ENCODE measurements at places on chromosomes 13 and 19.
A peak's percentile ranks its signal among the peaks of the same experiment; 100 is the strongest.

DNA sequence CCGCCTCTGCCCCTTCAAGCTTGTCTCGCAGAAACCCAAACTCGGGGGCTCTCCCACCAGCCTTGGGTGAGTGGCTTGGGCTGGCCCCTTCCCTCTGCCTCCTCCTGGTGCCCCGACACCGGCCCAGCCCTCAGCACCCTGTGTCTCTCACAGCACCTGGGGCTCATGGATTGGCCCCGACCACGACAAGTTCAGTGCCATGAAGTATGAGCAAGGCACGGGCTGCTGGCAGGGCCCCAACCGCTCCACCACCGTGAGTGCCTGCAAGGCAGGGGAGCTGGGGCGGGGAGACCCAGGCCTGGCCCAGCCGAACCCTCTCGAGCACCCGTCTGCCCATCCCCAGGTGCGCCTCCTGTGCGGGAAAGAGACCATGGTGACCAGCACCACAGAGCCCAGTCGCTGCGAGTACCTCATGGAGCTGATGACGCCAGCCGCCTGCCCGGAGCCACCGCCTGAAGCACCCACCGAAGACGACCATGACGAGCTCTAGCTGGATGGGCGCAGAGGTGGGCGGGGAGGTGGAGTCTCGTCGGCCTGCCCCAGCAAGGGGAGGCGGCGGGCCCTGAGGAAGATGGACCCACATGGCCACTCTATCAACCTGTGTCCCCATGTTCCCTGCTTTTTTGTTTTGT lies 13.6 kb downstream of the PRKCSH start:
- DNase-seq = no peak

- DNase-seq = no peak
Measured at GRCh38 chr13:20561741-20562140, 5.2 kb upstream of the IFT88 start.

- no peak for DNase-seq
Measured at GRCh38 chr13:74715718-74716117, 581.5 kb upstream of the KLF12 start.

- DNase-seq = no peak
Measured at GRCh38 chr19:4114181-4114580, 9.7 kb downstream of the MAP2K2 start.

DNA sequence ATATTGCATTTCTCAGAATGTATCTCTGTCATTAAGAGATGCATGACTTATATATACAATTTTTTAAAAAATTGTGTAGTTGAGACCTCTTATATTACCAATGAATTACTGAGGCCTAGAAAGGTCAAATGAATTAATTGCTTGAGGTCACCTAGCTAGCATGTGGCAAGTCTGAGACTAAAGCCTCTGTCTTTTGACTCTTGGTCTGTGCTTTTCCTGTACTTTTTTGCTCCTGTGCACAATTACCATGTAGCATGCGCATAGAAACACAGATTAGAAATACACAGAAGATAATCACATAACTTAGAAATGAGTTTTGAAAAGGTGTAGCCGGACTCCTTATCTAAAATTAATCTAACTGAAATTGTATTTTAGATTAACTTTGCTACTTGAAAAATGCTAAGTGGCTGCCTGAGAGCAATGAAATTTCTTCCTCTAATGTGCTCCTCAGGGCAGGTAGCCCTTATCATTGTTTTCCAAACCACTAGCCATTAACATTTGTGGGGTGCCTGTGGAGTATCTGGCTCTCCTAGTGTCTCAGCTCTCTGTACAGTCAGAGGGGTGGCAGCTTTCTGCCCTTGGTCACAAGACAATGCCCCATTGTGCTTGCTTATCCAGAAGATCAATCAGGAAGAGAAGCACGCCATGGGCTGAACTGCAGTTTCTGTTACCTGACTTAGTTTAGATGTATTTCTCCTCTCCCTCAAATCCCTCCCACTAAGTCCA lies 119.6 kb downstream of the RFC3 start:
- DNase-seq = no peak

GRCh38 chr13:66665991-66666390 lies 564.1 kb downstream of the PCDH9 start:
- DNase-seq = peak; percentile 80

GRCh38 chr19:16607819-16608218 lies 20.2 kb downstream of the MED26 start:
- no peak for DNase-seq

DNA sequence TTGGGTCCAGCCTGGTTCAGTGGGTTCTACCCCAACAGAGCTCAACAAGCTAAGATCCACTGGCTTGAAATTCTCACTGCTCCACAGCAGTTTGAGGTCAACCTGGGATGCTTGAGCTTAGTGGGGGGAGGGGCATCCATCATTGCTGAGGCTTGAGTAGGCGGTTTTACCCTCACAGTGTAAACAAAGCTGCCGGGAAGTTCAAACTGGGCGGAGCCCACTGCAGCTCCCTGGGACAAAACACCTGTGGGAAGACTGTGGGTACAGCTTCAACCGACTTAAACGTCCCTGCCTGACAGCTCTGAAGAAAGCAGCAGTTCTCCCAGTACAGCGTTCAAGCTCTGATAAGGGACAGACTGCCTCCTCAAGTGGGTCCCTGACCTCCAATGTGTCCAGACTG lies 1161.9 kb downstream of the UQCRFS1 start:
- DNase-seq = no peak

DNA sequence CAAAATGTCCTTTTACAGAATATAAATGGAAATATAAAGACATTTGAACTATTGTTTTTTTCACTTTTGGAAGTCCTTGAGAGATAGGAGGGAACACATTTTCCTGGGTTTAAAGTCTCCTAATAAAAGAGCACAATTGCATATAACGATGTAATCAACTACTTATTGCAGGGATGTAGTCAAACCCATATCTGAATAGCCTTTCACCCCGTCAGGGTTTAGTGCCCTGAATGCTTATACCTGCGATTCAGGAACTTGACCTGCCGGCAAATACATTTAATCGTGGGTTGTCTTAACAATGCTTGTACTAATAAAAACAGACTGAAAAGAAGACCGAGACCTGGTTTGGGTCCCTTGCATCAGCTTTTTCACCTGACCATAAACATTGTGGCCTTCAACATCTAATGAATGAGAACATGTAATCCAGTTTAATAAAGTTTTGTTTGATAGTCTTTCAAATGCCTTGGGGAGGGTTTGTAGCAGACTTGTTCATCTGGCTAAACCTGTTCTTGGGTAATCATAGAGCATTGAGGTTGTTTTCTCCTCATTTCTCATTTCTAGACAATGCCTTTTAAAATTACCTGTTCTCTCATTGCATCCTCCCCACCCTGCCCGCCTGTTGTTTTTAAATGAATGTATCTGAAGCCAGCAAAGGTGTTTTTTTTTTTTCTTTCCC lies 7.0 kb downstream of the KLF5 start:
- peak; percentile 78 for DNase-seq

- DNase-seq = peak; percentile 98
Measured at GRCh38 chr13:102443249-102443648, 41.4 kb upstream of the FGF14 start.

DNA sequence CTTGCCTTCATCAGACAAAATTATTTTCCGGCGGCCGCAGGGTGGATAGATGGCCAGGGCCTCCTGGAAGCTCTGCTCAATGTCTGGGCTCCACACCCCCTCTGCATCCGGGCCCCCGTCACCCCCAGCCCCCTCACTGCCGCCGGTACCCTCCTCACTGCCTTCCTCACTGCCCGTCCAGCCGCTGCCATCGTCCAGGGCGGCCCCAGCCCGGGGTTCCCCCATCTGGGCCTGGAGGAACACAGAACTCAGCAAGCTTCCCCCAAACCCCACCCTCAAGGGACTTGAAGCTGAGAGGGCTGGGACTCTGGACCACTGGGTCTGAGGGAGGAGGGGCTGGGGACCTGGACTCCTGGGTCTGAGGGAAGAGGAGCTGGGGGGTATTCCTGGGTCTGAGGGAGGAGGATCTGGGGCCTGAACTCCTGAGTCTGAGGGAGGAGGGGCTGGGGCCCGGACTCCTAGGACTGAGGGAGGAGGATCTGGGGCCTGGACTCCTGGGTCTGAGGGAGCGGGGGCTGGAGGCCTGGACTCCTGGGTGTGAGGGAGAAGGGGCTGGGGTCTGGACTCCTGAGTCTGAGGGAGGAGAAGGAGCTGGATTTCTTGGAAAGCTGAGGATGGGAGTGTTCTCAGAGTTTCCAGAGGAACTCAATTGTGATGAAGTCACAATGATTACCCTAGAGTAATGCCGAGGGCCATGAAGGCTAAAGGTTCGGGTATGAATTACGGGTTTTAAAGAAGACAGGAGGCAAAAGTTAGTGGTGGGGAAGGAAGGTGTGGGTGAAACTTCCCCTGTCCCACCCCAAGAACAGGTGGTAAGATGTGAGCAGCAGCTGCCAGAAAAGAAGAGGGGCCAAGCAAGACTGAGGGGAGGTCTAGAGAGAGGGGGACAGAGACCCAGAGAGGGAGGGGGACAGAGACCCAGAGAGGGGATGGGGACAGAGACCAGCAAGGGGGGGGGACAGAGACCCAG lies 2.1 kb downstream of the TEAD2 start:
- no peak for DNase-seq

DNA sequence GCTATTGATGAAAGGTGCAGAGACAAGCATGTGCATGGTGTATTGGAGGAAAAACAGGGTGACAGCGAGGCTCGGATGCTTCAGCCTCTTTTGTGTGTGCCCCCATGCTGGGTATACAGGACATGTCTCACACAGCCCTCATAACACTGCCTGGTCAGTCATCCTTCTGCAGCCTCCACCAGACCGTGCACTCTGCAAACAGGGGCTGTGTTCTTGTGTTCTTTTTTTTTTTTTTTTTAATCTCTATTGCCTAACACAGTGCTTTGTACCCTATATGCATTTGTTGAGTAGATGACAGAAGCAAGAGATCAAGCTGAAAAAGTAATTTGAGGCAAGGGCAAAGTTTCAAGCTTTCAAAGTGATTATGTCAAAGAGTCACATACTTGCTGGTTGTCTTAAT lies 367.2 kb upstream of the SLITRK1 start:
- no peak for DNase-seq

DNA sequence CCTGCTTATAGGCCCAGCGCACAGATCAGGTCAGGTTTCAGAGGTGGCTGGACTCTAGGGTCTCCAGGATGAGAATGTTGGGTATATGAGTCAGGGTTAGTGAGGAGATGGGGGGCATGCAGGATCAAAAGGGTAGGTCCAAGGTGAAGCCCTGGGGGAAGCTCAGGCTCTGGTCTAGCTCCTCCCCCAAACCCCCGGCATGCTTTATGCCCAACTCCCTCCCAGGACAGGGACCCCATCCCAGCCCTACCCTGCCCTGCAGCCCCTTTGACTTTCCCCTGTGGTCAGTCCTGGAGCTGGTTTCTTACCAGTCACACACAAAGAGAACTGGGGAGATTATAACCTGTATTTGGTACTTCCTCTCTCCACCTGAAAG lies 9.8 kb upstream of the CEACAM18 start:
- DNase-seq = no peak

DNA sequence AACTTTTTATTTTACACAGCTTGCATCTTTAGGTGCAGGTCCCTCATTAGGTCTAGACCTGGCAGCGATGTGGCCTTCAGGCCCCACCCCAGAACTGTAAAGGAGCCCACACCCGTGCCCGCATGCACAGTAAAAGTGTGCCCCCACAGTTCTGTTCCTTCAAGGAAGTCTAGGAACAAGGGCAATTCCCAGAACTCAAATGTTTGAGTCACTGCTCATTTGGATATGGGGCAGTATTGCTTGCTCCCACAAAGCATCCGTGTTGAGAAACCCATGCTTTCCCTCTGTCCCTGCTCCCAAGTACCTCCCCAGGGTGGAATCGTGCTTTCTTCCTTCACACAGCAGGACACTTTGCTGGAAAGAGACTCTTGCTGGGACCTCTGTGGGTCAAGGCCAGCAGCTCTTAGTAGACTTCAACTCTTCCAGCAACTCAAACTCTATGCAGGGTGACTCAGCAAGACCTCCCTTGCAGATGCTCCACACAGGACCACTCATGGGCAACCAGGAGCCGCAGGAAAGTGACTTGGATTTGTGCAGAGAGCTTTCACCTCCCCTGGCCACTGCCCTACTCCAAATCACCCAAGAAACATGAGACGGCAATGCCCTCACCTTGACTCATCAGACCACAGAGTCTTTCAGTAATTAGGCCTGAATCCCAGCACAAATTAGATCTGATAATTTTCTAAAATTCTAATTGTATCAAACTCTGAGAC lies 12.3 kb downstream of the SLC7A1 start:
- no peak for DNase-seq

GRCh38 chr19:8615024-8615423 lies 4.5 kb upstream of the ADAMTS10 start:
- DNase-seq = no peak

- DNase-seq = no peak
Measured at GRCh38 chr19:4121273-4121612, 2.7 kb downstream of the MAP2K2 start.

GRCh38 chr13:33202644-33203169 lies 82.8 kb downstream of the STARD13 start:
- DNase-seq = no peak

GRCh38 chr19:35066691-35067563 lies 25.4 kb downstream of the HPN start:
- DNase-seq = peak; percentile 86

- DNase-seq = no peak
Measured at GRCh38 chr13:21075011-21075378, 13.6 kb upstream of the LATS2 start.

GRCh38 chr13:26619358-26619757 lies 61.9 kb downstream of the WASF3 start:
- DNase-seq = no peak

DNA sequence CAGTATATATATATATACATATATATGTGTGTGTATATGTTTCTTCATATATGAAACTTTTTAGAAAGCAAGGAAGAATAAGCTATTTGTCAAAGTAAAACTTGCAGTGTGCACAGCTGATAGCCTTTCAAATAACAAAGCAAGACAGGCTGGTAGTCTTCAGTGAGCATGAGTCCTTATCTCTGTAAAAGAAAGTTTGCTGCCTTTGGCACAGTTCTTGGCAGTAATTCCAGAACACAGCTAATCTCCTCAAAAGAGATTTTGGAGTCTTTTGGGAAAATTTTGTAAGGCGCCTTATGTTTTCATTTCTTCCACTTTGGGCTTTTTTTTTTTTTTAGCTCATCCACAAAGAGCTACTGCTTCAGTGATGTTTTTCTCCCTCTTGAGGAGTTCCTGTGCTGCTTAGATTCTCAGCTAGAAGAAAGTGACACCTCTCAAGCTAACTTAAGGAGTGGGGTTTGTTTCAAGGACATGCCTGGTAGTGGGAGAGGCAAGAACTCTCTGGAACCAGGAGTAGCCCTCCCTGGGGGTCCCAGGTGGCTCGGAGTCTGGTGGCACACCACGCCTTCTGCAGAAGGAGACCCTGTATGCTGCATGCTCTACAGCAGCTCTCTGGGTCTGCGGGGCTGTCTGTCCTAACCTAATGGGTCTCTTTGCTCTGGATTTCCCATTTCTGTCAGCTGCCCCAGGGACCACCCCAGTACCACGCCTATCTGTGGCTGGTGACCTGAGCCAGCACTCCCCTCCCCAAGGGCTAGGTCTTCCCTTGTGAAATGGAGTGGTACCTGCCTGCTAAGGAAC lies 58.8 kb downstream of the TNFRSF19 start:
- no peak for DNase-seq

Data from NCI-H345 (cell line).